Epithelial cell of esophagus (primary cell): ENCODE measurements at places on chromosomes 7 and 10.

GRCh38 chr10:71427246-71427645 lies 30.5 kb downstream of the CDH23 start:
- no peak for DNase-seq

- DNase-seq = no peak
Measured at GRCh38 chr7:45073031-45073785, 15.6 kb downstream of the NACAD start.

GRCh38 chr10:21518149-21518640 lies 7.3 kb downstream of the SKIDA1 start:
- peak; percentile 35 for DNase-seq

DNA sequence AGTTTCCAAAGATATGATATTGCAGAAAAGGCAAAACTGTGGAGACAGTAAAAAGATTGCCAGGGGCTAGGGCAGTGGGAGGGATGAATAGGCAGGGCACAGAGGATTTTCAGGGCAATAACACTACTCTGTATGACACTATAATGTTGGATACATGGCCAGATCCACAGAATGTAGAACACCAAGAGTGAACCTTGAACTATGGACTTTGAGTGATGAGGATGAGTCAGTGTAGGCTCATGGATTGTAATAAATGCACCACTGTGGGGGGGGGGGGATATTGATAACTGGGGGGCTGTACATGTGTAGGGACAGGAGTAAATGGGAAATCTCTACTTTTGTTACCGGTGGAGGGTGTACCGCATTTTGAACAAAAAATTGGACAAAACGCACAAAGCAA lies 77.4 kb downstream of the ALOX5 start:
- DNase-seq = no peak

DNA sequence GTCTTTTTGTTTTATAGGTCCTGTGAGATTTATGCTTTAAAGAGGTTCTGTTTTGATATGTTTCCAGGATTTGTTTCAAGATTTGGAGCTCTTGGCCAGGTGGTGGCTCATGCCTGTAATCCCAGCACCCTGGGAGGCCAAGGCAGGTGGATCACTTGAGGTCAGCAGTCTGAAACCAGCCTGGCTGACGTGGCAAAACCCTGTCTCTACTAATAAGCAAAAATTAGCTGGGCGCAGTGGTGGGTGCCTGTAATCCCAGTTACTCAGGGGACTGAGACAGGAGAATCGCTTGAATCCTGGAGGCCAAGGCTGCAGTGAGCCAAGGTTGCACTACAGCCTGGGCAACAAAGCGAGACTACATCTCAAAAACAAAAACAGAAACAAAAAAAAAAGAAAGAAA lies 8.3 kb upstream of the HYAL4 start:
- DNase-seq = no peak

GRCh38 chr7:92119213-92119759 lies 15.0 kb downstream of the CYP51A1 start:
- DNase-seq = no peak

GRCh38 chr7:143507094-143507518 lies 29.4 kb downstream of the TAS2R41 start:
- DNase-seq = peak; percentile 72

DNA sequence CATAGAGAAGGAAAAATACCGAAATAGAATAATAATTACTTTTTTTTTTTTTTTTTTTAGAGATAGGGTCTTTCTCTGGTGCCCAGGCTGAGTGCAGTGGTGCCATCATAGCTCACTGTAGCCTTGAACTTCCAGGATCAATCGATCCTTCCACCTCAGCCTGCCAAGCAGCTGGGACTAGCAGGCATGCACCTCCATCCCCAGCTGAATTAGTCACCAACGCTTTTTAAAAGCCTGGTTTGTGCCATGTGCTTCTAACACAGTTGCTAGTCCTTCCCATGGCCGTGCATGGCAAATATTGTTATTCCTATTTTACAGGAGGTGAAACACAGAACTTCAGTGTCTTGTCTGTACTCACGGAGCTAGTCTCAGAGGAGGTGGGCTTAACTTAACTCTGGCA lies 23.2 kb downstream of the LYZL2 start:
- no peak for DNase-seq

- DNase-seq = peak; percentile 4
Measured at GRCh38 chr7:83119026-83119382, 43.7 kb downstream of the PCLO start.

GRCh38 chr10:96902731-96903358 lies 70.7 kb downstream of the LCOR start:
- no peak for DNase-seq

- no peak for DNase-seq
Measured at GRCh38 chr7:86991093-86991769, 68.2 kb downstream of the ELAPOR2 start.
